ENCODE measurements at places on chromosomes 3 and 15.

DNA sequence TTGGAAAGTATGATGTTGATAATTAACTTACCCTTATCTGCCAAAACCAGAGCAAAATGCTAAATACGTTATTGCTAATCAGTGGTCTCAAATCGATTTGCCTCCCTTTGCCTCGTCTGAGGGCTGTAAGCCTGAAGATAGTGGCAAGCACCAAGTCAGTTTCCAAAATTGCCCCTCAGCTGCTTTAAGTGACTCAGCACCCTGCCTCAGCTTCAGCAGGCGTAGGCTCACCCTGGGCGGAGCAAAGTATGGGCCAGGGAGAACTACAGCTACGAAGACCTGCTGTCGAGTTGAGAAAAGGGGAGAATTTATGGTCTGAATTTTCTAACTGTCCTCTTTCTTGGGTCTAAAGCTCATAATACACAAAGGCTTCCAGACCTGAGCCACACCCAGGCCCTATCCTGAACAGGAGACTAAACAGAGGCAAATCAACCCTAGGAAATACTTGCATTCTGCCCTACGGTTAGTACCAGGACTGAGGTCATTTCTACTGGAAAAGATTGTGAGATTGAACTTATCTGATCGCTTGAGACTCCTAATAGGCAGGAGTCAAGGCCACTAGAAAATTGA, 59.7 kb downstream of the DCUN1D1 start:
- no peak for DNase-seq

DNA sequence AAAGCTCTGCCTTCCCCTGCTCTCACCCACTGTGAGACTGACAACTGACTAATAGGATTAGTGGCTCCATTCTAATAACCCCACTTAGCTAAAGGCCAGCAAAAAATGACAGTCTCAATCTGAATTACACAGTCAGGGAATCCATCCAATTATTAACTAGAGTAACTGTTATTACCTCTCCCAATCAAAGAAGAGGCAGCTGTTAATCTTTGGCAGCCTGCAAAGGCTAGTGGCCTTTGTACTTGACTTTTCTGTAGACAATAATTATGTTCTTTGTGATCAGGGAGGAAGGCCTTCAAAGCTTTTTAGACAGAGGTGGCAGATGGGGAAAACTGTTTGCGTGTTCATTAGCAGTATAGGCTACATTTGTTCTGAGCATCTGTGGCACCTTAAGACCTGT, 177.7 kb downstream of the ISL2 start:
- DNase-seq = peak; percentile 97

- DNase-seq = no peak
These were observed 10.8 kb downstream of the RASL12 start for GRCh38 chr15:65056868-65057548.

DNA sequence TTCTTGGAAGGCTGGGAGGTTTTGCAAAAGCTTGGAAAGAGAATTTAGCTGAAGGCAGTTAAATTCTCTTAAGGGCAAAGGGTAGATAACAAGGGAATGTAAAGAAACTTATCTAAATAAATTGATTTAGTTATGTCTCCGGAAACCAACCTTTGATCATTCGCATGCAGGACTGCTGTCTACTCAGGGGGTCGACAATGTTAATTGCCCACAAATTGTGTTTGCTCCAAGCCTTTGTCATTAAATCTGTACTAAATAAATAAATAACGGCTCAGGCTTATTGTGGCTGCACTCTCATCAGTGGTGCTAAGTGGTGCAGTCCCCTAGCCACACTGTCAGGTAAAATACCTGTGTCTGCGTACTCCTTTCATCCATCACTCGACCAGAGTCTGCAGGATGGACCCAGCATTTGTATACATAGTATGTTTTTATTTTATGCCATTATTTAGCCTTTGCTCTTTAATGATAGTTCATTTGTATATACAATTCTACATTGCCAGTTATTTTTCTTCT, 497.4 kb upstream of the RASGRP1 start:
- DNase-seq = no peak

- no peak for DNase-seq
These were observed 131.7 kb downstream of the CADM2 start for GRCh38 chr3:85090495-85090894.

DNA sequence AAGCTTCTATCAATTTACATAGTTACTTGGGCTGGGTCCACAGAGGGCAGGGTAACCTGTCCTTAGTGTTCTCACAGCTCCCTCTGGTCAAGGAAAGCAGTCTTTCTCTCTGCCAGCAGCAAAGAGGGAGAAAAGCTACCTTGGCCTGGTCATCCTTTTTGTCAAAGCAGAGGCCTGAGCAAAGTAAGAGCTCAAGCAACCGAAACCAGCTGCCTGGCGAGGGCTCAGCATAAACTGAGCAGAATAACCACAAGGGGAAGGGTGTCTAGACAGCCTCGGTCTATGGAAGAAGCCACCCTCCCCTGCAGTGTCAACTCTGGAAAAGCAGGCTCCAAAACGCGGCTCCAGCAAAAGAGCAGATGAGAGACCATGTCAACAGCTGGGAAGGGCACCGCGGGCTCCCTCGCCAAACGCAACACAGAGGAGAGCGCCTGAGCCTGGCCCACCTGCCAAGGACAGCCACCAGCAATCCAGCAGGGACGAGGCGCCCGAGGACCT, 17.4 kb downstream of the LRIG1 start:
- DNase-seq = peak; percentile 77

DNA sequence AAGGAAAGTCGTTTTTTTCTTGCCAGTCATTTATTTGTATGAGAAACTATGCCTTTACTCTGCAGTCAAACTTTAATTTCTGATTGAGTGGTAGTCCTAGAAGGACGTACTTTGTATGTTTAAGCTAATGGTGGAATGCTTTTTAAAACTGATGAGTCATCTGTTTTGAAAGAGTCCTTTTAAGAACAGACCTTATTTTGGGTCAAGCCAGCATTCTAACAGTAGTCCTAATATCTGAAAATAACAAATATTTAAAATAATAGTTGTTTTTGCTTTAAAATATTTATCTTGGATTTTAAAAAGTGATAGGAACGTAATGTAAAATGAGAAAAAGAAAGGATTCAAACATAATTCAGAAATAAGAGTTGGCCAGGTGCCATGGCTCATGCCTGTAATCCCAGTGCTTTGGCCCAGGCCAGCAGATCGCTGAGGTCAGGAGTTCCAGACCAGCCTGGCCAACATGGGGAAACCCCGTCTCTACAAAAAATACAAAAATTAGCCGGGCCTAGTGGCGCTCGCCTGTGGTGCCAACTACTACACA, 1.3 kb upstream of the LRRC58 start:
- DNase-seq = peak; percentile 6

DNA sequence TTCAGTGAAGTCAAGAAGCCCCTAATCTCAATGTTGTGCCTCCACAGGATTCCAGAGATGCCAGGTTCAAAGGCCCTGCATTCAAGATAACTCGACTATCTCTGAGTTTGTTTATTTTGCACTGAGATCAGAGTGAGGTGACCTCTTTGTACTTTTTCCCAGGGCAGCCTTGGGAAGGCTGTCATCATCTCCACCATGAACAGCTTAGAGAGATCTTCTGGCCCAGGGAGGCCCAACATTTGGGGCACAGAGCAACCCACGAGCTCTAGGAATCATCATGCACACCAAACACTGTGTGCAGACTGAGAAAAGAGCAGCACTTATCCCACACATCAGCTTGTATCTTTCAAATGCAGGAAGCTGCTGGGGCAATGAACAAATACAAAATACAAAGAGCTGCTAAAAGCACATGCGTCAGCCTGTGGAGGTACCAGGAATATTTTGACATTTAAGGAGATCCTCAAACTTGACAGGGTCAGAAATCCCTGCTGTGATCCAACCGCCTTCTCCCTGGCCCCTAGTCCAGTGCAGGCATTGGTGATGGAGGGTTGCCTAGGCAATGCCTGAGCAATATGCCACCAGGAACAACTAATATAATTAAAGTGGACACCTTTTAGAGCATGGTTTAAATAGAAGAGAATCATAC, 33.6 kb downstream of the TRIM42 start:
- no peak for DNase-seq

- peak; percentile 67 for DNase-seq
These were observed 42.8 kb upstream of the FEZF2 start for GRCh38 chr3:62416144-62416543.

DNA sequence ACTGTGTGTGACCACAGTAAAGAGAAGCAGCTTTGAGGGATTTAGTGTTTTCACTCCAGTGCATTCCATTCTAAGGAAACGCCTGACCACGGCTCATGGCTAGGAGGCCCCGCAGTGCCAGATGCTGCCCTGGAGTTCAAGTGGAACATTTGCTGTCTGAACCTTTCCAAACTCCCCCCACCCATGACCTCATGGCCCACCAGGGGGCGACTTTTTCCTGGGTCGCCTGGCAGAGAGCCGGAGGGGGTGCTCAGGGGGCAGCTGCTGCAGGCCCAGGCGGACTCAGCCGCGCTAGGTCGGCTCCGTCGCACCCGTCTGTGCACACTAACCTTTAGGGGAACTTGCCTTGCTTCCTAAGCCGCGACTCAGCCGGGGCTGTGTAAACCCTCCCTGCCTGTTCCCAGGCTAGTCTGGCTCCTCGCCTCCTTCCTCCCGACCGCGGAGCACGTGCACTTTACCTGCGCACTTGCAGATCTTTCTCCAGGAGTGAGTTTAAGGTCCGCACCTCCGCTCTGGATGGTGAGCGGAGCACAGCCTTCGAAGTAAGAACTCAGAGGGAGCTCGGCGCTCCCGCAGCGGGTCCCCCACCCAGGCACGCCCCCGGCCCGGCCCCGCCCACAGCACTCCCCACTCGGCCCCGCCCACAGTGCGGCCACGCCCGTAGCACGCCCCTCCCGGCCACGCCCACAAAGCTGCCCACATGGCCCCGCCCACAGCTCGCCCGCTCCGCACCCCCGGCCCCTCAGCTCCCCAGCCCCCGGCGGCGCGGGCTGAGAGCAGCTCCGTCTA, at the start of gene OCA2:
Gene OCA2, minus strand, starts transcription at position 550 of the 789 bp plus-strand sequence. CDS start 17,441 bp downstream, outside the sequence.
- peak; percentile 91 for DNase-seq

DNA sequence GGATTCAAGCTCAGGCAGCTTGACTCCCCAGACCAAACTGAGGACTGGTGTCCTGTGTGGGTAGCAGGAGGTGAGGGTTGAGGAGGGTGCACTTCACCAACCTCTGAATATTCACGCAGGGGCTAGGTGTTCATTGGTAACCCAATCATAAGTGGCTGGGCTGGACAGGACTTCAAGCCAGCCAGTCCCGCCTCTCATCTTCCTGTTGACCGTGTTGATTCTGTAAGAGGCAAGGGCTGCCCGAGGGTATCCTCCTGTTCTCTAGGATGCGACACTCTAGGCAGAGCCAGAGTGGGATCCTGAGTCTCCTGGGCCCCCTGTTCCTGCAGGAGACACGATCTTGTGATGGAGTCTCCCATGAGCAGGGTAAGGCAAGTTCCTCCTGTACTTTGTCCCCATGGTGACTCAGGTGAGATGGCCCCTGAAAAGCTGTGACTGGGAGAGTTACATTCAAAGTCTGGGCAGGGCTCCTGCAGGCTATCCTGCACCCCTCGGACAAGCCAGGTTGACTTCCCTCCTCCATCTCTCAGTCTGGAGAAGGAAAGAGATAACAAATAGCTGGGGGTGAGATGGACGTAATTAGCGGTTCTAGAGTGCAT, 58.1 kb upstream of the POMGNT2 start:
- no peak for DNase-seq

DNA sequence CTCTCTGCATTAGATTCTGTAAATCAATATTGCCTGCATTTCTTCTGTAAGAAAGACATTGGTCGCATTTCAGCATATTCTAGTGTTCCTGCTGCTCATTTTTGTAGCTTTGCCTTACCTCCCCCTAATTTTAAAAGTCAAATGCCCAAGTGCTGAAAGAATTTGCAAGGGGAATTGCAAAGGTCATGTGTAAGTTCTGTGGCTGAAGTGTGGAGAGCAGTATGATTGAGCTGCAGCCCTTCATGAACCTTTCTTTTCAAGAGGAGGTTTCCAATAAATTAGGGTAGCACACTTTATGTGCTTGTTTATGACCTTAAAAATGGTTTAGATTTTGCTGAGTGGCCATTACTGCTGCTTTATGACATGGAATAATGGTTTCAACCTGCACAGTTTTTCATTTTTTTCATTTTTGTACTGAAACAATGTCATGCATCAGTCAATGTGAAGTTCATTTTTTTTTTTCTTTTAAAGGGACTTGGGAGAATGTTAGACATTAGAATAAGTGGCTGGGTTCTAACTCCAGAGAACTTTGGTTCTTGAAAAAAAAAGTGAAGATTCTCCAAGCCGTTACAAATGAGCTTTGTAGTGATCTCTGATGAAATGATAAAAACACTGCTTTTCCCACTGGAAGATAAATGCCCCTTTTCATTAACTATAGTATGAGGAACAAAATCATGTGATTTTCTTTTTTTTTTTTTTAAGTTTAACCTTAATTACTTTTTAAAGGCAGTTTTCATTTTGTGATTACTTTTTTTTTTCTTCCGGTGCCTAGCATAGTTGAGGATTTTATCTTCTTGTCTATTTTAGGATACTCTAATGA, 99.6 kb downstream of the MITF start:
- DNase-seq = no peak

DNA sequence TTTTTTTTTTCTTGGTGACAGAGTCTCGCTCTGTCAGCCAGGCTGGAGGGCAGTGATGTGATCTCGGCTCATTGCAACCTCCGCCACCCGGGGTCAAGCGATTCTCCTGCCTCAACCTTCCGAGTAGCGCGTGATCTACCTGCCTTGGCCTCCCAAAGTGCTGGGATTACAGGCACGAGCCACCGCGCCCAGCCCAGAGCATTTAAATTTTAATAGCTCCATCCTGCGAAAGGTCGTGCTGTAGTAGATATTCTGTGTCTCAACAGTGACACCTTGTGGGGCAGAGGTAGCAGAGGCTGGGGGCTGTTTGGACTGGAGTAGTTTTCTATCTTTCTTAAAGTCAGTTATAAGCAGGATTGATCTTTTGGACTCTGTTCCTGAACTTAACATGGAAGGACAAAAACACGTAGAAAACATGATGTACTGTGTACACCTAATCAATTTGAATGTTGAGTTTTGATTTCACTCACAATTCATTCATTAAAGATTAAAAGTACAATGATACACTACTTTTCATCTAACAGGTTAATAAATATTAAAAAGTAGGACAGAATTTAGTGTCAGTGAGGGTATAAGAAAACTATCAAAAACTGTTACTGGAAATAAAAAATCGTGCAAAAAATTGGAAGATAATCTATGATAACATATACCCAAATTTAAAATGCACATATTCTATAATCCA, 11.0 kb upstream of the PDCD6IP start:
- DNase-seq = peak; percentile 74

- no peak for DNase-seq
These were observed 56.4 kb upstream of the SLC24A5 start for GRCh38 chr15:48064421-48064820.

DNA sequence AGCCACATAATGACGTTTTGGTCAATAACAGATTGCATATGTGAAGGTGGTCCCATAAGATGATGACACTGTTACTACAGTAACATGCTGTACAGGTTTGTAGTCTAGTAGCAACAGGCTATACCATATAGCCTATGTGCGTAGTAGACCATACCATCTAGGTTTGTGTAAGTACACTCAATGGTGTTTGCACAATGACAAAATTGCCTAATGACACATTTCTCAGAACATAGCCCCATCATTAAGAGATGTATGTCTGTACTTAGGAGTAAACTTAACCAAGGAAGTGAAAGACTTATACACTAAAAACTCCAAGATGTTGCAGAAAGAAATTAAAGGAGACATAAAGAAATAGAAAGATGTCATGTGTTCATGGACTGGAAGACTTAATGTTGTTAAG, 66.2 kb downstream of the RPLP1 start:
- DNase-seq = no peak
